ENCODE measurements at places on chromosomes 11 and 22.
A peak's percentile ranks its signal among the peaks of the same experiment; 100 is the strongest.

GRCh38 chr11:44127130-44127529 lies 31.7 kb downstream of the EXT2 start:
- H3K4me1 ChIP-seq = no peaks in the 10 kb centered on the region
- no peaks in the 10 kb centered on the region for H3K27me3 ChIP-seq
- peaks cover 78% of the 10 kb centered on the region for H3K36me3 ChIP-seq
- H3K4me3 ChIP-seq = no peak overlapping the region

GRCh38 chr11:64519541-64519940 lies 71.5 kb upstream of the SLC22A12 start:
- DNase-seq = no peak
- H3K27ac ChIP-seq = no peak overlapping the region
- peaks cover 40% of the 10 kb centered on the region for H3K27me3 ChIP-seq
- H3K4me3 ChIP-seq = no peak overlapping the region
- H3K4me1 ChIP-seq = no peaks in the 10 kb centered on the region

- no peak overlapping the region for H3K4me3 ChIP-seq
- H3K27ac ChIP-seq = no peak overlapping the region
- H3K27me3 ChIP-seq = no peaks in the 10 kb centered on the region
- peaks cover 7% of the 10 kb centered on the region for H3K36me3 ChIP-seq
- H3K4me1 ChIP-seq = no peaks in the 10 kb centered on the region
These were observed 46.1 kb downstream of the SCN3B start for GRCh38 chr11:123608371-123608770.

- H3K4me1 ChIP-seq = no peaks in the 10 kb centered on the region
- DNase-seq = no peak
- H3K36me3 ChIP-seq = no peaks in the 10 kb centered on the region
- H3K27me3 ChIP-seq = peaks cover 3% of the 10 kb centered on the region
- H3K27ac ChIP-seq = no peak overlapping the region
These were observed 108.8 kb downstream of the TENM4 start for GRCh38 chr11:79332017-79332416.

GRCh38 chr11:58650496-58650895 lies 28.0 kb downstream of the CNTF start:
- H3K4me1 ChIP-seq = peaks cover 24% of the 10 kb centered on the region
- no peak for DNase-seq
- H3K27me3 ChIP-seq = no peaks in the 10 kb centered on the region
- no peak overlapping the region for H3K27ac ChIP-seq

DNA sequence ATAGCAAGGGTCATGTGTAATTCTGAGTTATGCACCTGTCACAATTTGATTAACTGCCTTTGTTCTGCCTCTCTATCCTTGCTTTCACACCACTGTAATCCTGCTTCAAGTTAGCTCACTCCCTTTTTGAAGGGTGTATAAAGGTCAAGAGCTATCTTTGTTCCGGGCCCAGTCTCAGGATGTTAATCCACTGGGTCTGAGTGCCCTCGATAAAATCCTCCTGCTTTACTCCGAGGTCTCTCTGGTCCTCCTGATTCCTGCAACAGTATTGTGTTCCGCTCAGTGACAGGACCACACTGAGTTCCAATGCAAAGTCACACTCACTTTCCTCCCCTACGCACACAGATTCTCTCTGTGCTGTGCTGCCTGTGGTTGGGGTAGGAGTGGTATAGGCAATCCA lies 186.5 kb downstream of the DYNC2H1 start:
- H3K4me1 ChIP-seq = no peaks in the 10 kb centered on the region
- H3K27ac ChIP-seq = no peak overlapping the region
- H3K36me3 ChIP-seq = peaks cover 4% of the 10 kb centered on the region
- H3K27me3 ChIP-seq = no peaks in the 10 kb centered on the region

DNA sequence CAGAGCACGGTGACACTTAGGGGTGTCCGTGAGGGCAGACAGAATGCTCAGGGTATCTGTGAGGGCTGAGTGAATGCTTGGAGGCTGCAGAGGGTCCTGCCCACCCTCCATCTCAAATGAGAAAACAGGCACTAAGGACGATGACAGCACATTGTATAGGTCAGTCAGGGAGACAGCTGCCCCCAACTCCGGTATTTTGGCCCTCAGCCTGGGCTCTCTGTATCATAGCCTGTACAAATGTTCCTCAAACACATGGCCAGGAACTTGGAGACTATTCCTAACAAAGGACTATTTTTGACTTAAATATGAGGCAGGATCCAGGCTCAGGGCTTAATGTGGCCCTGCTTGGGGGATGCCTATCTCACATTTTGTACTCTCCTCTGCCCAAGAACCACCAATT lies 145.4 kb downstream of the OPCML start:
- DNase-seq = no peak
- no peak overlapping the region for H3K27ac ChIP-seq
- H3K36me3 ChIP-seq = no peaks in the 10 kb centered on the region
- H3K4me1 ChIP-seq = no peaks in the 10 kb centered on the region

DNA sequence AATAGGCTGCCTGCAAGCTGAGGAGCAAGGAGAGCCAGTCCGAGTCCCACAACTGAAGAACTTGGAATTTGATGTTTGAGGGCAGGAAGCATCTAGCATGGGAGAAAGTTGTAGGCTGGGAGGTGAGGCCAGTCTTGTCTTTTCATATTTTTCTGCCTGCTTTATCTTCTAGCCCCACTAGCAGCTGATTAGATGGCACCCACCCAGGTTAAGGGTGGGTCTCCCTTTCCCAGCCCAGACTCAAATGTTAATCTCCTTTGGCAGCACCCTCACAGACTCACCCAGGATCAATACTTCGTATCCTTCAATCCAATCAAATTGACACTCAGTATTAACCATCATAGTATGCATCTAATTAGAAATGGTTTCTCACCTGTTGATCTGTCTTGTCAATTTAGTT lies 5.0 kb upstream of the COX8A start:
- no peak overlapping the region for H3K27ac ChIP-seq
- no peak for DNase-seq
- peaks cover 2% of the 10 kb centered on the region for H3K36me3 ChIP-seq
- peaks cover 9% of the 10 kb centered on the region for H3K4me1 ChIP-seq
- peaks cover 5% of the 10 kb centered on the region for H3K27me3 ChIP-seq

DNA sequence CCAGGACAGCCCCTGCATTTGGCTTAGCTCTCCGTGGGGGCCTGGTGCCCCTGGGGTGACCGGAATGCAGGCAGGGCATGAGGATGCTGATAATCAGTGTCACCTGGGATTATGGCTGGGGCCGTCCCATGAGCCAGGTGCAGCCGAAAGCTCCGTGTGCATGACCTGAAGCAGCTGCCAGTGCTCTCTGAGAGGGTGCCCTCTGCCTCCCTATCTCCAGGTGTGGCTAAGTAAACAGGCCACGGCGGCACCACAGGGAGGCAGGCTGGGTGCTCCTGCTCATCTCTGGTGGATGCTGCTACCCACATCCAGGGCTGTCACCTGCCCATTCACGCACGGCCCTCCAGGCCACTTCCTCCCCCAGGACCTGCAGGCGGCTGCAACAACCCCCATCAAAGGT lies 29.8 kb downstream of the DUSP8 start:
- DNase-seq = no peak
- H3K4me1 ChIP-seq = peaks cover 7% of the 10 kb centered on the region
- no peak overlapping the region for H3K27ac ChIP-seq
- H3K4me3 ChIP-seq = no peak overlapping the region
- peaks cover 38% of the 10 kb centered on the region for H3K27me3 ChIP-seq

DNA sequence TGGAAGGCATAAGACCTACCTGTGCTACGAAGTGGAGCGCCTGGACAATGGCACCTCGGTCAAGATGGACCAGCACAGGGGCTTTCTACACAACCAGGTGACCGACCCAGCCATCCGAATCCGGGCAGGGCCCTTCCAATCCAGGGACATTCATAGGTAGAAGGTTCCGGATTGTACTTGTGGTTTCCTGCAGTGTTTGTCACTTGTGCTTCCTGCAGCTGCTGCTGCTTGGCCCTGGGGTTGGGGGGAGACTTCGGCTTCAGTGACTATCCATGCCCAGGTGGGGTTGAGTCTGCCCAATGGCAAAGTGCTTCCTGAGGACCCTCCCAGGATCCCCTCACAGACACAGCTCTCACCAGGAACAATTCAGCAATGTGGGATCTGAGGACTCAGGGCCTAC lies 2.2 kb downstream of the APOBEC3A start:
- no peak overlapping the region for H3K4me3 ChIP-seq
- no peak for DNase-seq
- no peaks in the 10 kb centered on the region for H3K36me3 ChIP-seq
- H3K4me1 ChIP-seq = peaks cover 2% of the 10 kb centered on the region

GRCh38 chr11:126061707-126062678 lies 673 bp downstream of the CDON start:
- peaks cover 45% of the 10 kb centered on the region for H3K27me3 ChIP-seq
- peaks cover 6% of the 10 kb centered on the region for H3K4me1 ChIP-seq
- no peak for DNase-seq
- no peaks in the 10 kb centered on the region for H3K36me3 ChIP-seq
- peak overlapping the region; percentile 69 for H3K4me3 ChIP-seq
- H3K27ac ChIP-seq = no peak overlapping the region

DNA sequence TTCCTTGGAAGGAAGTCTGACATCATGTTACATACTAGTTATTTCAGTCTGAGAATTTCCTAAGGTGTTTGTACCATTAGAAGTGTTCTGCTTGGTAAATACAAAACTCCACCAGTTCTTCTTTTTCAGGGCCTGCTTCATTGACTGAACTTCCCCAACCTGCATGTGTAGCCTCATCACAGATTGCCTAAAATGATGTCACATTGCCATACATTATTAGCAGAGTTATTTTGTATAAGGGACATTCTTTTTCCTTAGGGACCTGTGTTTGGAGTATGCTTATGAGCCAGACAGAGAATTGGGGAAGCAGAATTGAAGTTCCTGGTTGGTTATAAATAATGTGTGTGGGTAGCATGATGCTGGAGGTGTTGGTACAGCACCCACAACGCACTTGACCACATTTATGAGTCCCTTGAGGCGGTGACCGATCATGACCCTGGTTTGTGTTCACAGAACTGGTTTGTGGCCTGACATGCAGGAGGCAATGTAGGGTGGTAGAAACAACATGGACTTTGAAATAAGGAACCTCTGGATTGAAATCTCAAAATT lies 16.4 kb upstream of the MMP7 start:
- peak overlapping the region; percentile 52 for H3K4me3 ChIP-seq
- H3K27ac ChIP-seq = peak overlapping the region; percentile 91
- H3K27me3 ChIP-seq = no peaks in the 10 kb centered on the region
- H3K36me3 ChIP-seq = no peaks in the 10 kb centered on the region
- peaks cover 72% of the 10 kb centered on the region for H3K4me1 ChIP-seq

GRCh38 chr22:28980326-28980725 lies 81.3 kb downstream of the C22orf31 start:
- no peak overlapping the region for H3K4me3 ChIP-seq
- H3K27me3 ChIP-seq = peaks cover 27% of the 10 kb centered on the region
- no peak overlapping the region for H3K27ac ChIP-seq
- H3K36me3 ChIP-seq = no peaks in the 10 kb centered on the region
- DNase-seq = no peak
- H3K4me1 ChIP-seq = no peaks in the 10 kb centered on the region

- H3K27me3 ChIP-seq = no peaks in the 10 kb centered on the region
- no peak for DNase-seq
- H3K4me3 ChIP-seq = peak overlapping the region; percentile 1
- peak overlapping the region; percentile 88 for H3K27ac ChIP-seq
- H3K36me3 ChIP-seq = peaks cover 87% of the 10 kb centered on the region
- H3K4me1 ChIP-seq = peaks cover 83% of the 10 kb centered on the region
These were observed 96.0 kb downstream of the ETS1 start for GRCh38 chr11:128491195-128491936.

GRCh38 chr11:35622070-35622469 lies 3.8 kb downstream of the FJX1 start:
- H3K27ac ChIP-seq = no peak overlapping the region
- H3K36me3 ChIP-seq = no peaks in the 10 kb centered on the region
- H3K4me3 ChIP-seq = no peak overlapping the region
- H3K27me3 ChIP-seq = peaks cover 49% of the 10 kb centered on the region
- peaks cover 12% of the 10 kb centered on the region for H3K4me1 ChIP-seq

DNA sequence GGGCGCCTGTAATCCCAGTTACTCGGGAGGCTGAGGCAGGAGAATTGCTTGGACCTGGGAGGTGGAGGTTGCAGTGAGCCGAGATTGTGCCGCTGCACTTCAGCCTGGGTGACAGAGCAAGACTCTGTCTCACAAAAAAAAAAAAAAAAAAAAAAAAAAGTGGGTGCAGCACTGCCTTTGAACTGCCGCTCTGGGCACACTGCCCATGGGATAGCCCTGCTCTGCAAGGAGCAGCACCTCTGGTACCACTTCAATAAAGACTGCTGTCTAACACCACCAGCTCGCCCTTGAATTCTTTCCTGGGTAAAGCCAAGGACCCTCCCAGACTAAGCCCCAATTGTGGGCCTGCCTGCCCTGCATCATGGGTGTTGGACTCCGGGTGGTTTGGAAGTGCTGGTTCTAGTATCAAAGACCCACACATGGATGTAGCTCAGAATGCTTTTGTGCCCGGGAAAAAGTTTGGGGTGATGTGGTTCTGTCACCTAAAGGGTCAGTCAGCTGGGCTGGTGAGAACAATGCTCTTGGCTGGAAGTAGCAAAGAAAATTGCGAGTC lies 444.3 kb downstream of the TBC1D22A start:
- no peaks in the 10 kb centered on the region for H3K36me3 ChIP-seq
- H3K4me3 ChIP-seq = no peak overlapping the region
- H3K27ac ChIP-seq = no peak overlapping the region
- H3K4me1 ChIP-seq = no peaks in the 10 kb centered on the region
- no peaks in the 10 kb centered on the region for H3K27me3 ChIP-seq
- no peak for DNase-seq

DNA sequence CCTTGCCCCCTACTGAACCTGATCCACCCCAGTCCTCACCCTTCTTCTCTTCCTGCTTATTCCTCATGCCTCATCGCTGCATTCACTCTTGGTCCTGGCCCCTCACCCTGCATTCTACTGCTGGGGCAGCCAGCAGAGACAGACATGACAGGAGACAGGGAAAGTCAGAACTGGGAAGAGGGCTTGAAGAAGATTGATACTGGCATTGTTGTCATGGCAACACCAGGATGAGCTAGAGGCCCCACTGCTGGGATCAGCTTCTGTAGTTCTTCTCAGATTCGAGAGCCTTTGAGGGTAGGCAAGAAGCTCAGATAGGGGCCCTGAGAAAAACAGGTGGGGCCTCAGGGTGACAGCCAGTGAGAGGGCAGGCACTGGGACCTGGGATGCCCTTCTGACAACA lies 264.3 kb downstream of the MIAT start:
- H3K4me3 ChIP-seq = no peak overlapping the region
- H3K4me1 ChIP-seq = no peaks in the 10 kb centered on the region
- peaks cover 8% of the 10 kb centered on the region for H3K27me3 ChIP-seq
- no peak for DNase-seq

- no peak overlapping the region for H3K4me3 ChIP-seq
- no peak for DNase-seq
- no peaks in the 10 kb centered on the region for H3K4me1 ChIP-seq
- H3K27me3 ChIP-seq = peaks cover 13% of the 10 kb centered on the region
- H3K27ac ChIP-seq = no peak overlapping the region
These were observed 33.1 kb upstream of the IPO7 start for GRCh38 chr11:9351321-9351881.

GRCh38 chr11:94958121-94958696 lies 15.1 kb downstream of the CWC15 start:
- no peak overlapping the region for H3K4me3 ChIP-seq
- no peaks in the 10 kb centered on the region for H3K4me1 ChIP-seq
- no peak overlapping the region for H3K27ac ChIP-seq
- H3K27me3 ChIP-seq = no peaks in the 10 kb centered on the region

GRCh38 chr11:84236436-84236835 lies 950.3 kb upstream of the CCDC90B start:
- DNase-seq = no peak
- no peaks in the 10 kb centered on the region for H3K27me3 ChIP-seq
- no peaks in the 10 kb centered on the region for H3K4me1 ChIP-seq
- H3K4me3 ChIP-seq = no peak overlapping the region

- no peaks in the 10 kb centered on the region for H3K36me3 ChIP-seq
- no peaks in the 10 kb centered on the region for H3K27me3 ChIP-seq
- no peak overlapping the region for H3K4me3 ChIP-seq
These were observed 1281.8 kb upstream of the TENM4 start for GRCh38 chr11:80722629-80723028.

- DNase-seq = no peak
- H3K4me3 ChIP-seq = no peak overlapping the region
- H3K36me3 ChIP-seq = peaks cover 71% of the 10 kb centered on the region
- peaks cover 34% of the 10 kb centered on the region for H3K4me1 ChIP-seq
These were observed 3.8 kb downstream of the COA4 start for GRCh38 chr11:73872749-73873357.

All from activated B cell treated with CpG ODN at 0.5 μM for 24 hours (primary cell).